ENCODE measurements at places on chromosomes 4 and X.

- DNase-seq: no peak
Measured at GRCh38 chr4:110616238-110617074, 6.4 kb downstream of the PITX2 start.

- DNase-seq: no peak
Measured at GRCh38 chr4:143586080-143586479, 72.6 kb downstream of the SMARCA5 start.

DNA sequence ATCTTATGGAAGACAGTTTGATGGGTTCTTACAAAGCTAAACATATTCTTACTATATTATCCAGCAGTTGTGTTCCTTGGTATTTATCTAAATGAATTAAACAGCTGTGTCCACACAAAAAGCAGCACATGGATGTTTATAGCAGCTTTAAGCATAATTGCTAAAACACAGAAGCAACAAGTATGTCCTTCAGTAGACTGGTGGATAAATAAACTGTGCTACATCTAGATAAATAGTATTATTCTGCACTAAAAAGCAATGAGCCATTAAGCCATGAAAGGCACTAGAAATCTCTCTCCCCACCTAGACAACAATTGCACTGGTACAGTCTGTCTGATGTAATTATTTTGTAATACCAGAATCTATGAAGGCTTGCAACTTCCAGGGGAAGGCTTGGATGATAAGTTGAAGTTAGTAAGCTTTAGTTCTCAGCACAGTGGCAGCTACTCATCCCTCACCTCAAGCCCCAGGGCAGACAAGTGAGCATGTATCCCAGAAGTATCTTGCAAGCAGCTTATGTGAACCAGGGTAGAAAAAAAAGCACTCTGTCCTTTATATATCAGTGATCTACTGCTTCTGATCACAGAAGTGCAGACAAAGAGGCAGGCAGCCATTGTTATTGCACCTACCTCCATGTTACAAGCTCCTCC lies 36.9 kb downstream of the WDR17 start:
- no peak for DNase-seq

- DNase-seq: no peak
Measured at GRCh38 chr4:113756005-113756410, 5.5 kb downstream of the CAMK2D start.

GRCh38 chrX:26511589-26512363 lies 295.8 kb downstream of the MAGEB5 start:
- no peak for DNase-seq

GRCh38 chrX:107678957-107679740 lies 50.8 kb downstream of the PRPS1 start:
- DNase-seq: no peak

DNA sequence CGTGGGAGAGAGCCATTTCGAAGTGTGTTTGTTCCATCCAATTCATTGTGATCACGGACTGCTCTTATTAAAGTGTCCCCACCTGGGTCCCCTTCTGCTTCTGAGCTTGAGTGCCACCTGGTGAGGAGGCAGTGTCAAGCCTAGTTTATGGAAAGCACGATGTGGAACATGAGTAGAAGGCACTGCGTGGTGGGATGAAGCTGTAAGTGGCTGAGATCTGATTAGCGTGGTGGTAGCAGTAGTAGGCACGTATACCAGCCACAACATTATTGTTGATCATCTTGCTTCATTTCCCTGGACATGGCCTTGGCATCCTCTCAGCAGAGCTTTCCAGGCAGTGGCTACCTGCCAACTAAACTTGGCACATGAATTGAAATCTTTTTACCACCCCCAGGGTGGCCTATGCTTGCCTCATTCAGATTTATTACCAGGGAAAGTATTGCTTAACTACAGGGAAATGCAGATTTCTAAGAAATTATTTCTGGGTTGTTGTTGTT lies 46.4 kb downstream of the GPAT3 start:
- no peak for DNase-seq

- no peak for DNase-seq
Measured at GRCh38 chr4:117898496-117898895, 135.8 kb upstream of the NDST3 start.

- no peak for DNase-seq
Measured at GRCh38 chrX:150984169-150984824, 1.2 kb downstream of the HMGB3 start.

DNA sequence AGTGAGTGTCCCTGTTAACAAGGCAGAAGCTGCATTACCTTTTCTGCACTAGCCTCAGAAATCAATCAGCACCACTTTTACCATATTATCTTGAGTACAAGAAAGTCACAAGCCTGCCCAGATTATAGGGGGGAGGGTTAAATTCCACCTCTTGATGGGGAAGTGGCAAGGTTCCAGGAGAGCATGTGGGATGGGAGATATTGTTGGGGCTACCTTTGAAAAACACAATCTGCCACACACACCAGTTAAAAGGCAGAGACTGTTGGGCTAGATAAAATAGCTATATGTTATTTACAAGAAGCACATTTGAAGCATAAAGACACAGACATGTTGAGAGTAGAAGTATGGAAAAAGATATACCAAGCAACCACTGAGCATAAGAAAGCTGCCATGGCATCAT lies 6.6 kb upstream of the AVPR2 start:
- no peak for DNase-seq

- DNase-seq: no peak
Measured at GRCh38 chr4:55611358-55612059, 19.5 kb upstream of the PDCL2 start.

GRCh38 chrX:10484683-10485247 lies 135.6 kb downstream of the MID1 start:
- DNase-seq: no peak
